ENCODE measurements at places on chromosomes 7 and 10. TPM values are rescaled to one million over a fixed set of nuclear protein-coding genes. Genes with fewer than 3 reads are reported as not detected.
A peak's percentile ranks its signal among the peaks of the same experiment; 100 is the strongest.

Gene PBLD
- 3.0 TPM for total RNA-seq

Gene PPP1R3C
- total RNA-seq = 1.2 TPM

Gene SPDYE1
- total RNA-seq = not detected

DNA sequence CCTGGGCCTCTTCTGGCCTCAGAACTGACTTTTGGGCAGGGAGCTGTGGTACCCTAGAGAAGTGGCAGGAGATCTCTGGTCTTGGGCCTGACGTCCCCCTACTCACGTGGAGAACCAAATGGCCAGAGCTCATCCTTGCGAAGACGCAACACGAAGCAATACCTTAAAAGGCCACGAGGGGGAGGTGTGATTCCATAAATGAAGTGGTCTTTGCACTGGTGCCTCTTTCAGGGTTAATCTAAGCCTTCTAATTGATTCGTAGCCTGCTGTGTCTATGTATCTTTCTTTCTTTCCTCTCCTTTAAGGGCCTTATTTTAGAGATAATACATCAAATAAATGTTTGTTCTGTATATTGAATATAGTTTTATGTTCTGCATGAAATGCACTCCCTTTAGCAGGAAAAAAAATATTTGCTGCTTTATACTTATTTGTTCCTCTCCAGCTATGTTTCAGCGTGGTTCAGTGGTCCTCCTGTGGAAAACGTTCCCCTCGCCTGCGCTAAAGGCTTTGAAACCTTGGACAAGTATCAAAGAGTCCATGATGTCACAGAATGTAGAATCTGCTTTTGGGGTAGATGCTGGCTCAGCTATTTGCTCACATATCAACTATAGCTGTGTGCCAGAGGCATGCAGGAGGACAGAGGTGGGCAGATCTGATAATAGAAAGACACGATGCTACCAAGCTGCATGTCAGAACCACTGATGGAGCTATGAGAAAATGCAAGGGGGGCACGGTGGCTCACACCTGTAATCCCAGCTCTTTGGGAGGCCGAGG is 41.0 kb downstream of the STRA8 start:
- DNase-seq = peak; percentile 50

GRCh38 chr10:29807163-29807806 is 172.5 kb upstream of the SVIL start:
- peak; percentile 63 for DNase-seq

DNA sequence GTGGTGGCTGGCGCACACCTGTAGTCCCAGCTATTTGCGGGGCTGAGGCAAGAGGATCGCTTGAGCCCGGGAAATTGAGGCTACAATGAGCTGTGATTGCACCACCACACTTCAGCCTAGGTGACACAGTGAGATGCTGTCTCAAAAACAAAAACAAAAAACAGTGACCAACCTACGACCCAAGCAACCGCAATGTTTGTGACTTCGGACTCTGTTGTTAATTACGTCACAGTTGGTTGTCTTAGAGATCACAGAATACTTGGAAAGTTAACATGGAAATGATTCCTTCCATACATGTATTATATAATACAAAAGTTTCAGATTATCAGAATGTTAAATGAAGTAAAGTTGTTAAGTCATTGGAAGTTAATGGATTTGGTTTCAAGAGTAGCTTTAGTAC is 106.2 kb downstream of the REEP3 start:
- no peak for DNase-seq

DNA sequence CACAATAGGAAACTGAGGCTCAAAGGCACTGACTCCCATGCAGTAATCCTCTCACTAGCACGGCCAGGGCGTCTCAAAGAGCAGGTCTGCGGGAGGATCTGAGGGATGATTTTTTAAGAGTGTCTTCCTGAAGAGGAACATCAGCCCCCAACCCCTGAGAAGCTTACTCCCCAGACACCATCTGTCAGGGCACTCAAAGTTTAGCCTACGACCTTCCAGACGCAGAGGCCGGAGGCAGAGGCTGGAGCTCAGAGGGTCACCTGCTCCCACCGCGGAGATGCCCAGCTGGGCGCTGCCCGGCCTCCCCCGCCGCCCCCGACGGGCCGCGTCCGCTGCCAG is 1.7 kb downstream of the ZNF777 start:
- DNase-seq = no peak

GRCh38 chr10:99612167-99612831 is 7.9 kb downstream of the SLC25A28 start:
- peak; percentile 20 for DNase-seq

DNA sequence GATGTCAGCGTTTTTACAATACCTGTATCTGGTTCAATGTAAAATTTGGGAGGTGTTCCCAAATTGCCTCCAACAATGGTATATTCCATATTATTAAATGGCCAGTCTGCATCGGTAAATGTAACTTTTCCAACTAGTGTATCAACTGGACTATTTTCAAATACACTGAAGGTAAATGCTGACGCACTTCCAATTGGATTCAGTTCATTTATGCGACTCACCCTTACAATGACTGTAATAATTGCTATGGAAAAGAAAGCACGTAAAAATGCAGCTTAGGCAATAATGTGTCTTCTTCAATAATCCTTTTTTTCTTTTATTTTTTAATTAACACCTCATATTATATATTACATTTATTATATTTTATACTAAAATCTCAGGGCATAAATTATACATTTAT is 209.1 kb downstream of the HGF start:
- DNase-seq = no peak

GRCh38 chr10:5479481-5480161 is 19.7 kb downstream of the CALML5 start:
- no peak for DNase-seq

DNA sequence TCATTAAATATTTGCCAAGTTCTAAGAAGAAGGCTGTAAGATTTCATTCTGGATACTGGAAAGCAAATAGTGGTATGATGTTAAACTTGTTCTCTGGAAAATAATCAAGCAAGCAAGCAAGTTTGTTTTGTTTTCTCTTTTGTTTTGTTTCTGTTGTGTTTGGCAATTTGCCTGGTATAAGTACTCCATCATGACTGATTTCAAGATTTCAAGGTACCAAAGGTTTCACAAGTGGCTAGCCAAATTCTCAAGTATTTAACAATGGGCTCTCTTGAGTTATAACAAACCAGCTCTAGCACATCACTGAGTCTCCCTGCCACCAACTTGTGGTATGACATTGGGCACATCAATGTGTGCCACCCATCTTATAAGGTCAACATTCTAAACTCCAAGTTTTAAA is 151.7 kb upstream of the IGFBP3 start:
- DNase-seq = no peak

GRCh38 chr7:71261066-71261465 is 129.1 kb downstream of the GALNT17 start:
- DNase-seq = no peak

- no peak for DNase-seq
Observed at GRCh38 chr7:143085109-143085508, 33.0 kb downstream of the OR6V1 start.
